ENCODE measurements at places on chromosomes 5 and 9.

GRCh38 chr9:121871431-121872025, 220.1 kb downstream of the DAB2IP start:
- no peak for DNase-seq

GRCh38 chr9:16640649-16641048, 229.8 kb downstream of the BNC2 start:
- no peak for DNase-seq

DNA sequence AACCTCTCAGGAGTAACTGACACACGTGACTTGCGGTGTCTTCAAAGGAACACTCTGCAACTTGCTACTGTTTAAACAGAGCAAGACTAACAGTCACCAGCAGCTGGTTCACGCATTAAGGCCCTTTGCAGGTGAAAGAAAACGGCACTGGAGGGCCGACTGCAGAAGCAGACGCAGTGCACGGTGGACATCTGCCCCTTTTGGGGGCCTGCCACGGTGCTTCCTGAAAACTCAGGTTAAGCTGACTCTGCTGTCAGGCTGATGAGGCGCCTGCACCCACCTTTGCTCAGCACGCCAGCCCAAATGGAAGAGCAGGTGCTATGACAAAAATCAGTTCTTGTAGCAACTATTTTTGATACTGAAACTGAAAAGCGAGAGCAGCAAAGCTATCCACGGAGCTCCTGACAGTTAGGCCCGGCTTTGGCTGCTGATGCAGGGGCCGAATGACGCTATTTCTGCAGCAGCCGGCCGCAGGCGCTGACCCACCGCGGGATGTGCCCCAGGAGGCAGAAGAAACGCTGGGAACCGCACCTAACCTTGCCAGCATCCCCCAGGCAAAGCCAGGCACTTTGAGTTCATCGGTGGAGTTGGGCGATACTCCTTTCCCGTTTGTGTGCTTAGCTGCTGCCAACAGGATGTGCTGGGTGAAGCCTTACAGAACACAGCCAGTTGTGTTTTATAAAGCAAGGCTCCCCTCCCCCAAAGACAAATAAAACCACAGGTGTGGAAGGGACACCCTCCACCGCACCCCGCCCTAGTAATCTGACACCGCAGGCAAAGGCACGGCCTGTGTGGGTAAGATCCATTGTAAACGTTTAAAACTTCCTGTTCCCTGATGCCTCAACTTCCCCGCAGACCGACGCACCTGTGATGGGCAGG, 21.1 kb upstream of the TERT start:
- no peak for DNase-seq

DNA sequence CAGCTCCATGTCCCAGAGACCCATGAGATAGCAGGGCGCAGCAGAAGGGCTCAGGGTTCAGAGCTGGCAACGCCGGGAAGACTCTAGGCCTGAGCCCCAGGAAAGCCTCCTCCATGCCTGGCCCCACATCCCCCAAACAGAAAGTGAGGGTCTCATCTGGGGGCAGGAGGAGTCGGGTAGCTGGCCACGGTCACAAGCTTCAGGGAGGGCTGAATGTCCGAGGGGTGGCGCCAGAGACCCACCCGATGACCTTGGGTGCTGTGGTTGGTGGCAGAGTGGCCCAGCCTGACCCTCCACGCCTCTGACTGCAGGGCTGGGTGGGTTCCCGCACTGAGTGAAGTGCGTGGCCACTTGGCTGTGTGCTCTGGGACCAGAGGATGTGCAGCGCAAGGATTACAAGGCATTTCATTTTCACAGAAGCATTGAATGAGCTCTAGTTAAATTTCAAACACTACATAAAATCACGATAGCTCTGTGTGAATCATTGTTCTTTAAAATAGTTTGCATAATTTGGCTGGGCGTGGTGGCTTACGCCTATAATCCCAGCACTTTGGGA, 3.0 kb downstream of the C8G start:
- no peak for DNase-seq

DNA sequence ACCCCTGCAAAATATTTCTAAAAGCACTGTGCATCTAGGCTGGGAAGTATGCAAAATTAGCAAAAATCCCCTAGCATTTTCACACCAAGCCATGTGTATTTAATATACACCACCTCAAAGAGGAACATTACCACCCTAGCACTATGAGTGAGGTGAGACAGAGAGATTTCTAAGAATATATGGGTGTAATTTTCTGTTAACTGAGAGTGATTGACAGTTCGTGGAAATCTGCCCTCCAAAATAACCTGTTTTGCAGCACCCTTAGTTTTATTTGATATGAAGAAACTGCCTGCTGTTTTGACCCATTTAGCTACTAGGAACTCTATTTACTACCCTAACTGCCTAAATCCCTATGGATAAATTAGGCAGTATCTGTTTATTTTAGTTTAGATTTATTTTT, 64.2 kb upstream of the CDKN2B start:
- DNase-seq = no peak

DNA sequence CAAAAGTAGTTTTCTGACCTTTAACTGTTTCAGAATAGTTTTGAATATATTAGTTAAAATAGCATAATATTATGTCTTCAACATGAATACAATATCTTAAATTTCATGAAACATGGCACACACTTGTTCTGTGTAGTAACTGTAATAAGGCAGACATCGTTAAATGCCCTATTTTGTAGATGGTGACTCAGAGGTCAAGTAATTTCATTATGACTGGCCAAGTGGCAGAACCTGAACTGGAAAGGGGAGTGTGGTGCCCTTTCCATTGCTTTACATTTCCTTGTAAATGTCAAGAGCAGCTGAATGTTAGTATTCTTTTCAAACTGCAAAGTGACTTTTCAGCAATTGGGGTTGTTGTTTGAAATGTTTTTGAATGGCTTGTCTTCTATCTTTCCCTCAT, 201.2 kb upstream of the CDKN2B start:
- DNase-seq = no peak

GRCh38 chr9:24624481-24624880, 78.8 kb upstream of the IZUMO3 start:
- DNase-seq = no peak

- DNase-seq = no peak
Observed at GRCh38 chr9:137375321-137376058, 47.5 kb downstream of the EXD3 start.

GRCh38 chr5:68170826-68171558, 44.6 kb upstream of the PIK3R1 start:
- no peak for DNase-seq

GRCh38 chr9:125515983-125516940, 190.7 kb downstream of the MAPKAP1 start:
- DNase-seq = no peak

DNA sequence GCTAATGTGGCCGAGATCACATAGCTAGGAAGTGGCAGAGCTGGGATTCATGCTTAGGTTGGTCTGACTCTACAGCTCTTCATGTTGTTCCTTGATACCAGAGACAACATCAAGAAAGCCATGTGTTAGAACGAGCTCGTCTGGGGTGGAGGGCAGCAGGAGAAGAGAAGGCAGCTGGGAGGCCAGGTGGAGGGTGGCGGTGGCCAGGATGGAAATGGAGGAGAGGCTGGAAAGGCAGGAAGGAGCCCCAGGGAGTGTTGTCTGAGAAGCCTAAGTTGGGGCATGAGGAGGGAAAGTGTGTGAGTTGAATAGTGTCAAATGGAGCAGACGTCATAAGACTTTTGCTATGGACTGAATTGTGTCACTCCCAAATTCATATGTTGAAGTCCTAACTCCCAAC, 315.3 kb downstream of the GADD45G start:
- DNase-seq = no peak

DNA sequence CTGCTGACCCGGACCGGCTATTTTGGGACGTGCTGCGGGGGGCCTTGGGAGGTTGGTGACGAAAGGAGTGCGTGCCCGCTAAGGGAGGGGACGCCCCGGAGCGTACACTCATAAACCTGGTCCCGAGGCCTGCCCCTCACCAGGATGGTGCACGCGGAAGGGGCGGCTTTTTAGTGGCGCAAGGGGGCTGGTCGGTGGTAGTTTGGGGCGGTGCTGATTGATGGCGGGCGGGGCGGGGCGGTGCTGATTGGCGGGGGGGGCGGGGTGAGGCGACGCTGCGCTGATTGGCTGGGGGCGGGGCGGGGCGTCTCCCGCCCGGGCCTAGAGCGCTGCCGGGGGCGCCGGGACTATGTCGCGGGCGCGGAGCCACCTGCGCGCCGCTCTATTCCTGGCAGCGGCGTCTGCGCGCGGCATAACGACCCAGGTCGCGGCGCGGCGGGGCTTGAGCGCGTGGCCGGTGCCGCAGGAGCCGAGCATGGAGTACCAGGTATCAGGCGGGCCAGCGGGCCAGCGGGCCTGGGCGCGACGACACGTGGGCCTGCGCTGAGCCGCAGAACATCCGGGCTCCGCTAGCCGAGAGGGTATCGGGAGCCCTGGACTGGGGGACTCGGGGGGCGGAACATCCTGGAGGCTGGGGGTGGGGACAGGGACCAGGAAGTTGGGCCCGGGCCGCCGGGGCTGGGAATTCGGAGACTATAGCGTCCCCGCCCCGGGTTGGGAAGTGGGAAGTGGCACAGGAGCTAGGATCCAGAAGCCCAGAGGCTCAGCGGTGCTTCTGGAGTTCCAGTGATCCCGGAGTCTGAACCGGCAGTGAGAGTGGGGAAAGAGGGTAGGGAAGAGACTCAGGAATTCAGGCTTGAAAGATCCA, at the start of gene FPGS:
Gene FPGS, plus strand, starts transcription at position 307 of the 868 bp plus-strand sequence. Its CDS starts 43 bp downstream, at position 350.
- DNase-seq = peak; percentile 96
